Sigmoid colon (tissue), 7 donors: ENCODE measurements at places on chromosomes 11 and 22.

DNA sequence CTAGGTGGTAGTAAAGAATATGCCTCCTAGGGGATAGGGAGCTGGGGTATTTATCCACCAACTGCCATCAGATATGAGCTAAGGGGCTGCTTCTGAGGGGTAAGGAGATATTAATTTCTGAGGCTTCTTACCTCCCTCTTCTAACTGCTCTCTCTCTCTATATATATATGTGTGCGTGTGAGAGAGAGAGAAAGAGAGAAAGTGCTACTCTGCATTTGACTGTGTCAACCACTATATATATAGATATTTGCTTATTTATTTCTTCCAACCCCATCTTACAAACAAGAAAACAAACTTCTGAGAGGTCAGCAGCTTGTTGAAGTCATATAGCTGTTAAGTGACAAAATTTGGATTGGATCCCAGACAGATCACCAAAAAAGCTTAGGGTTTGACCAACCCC is 5.9 kb upstream of the HEPACAM start:
- no peak for DNase-seq

DNA sequence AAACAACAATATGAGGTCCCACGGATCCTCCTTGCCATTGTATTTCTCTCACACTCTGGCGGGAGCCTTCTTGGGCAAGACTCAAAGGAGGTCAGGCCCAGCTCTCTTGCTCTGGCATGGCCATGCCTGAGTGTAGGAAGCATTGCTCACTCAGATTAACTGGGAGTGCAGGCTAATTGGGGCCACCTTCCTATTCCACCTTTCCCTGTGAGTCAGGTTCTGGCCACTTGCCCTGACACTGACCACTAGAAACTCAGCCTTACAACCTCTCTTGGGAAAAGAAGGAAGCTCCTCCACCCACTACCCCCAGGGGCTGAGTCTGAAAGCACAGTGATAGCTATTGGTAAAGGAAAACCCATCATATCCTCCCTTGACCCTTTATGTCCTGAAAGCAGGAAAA is 121.8 kb upstream of the NTM start:
- no peak for DNase-seq

GRCh38 chr11:132551016-132551415 is 981.3 kb downstream of the OPCML start:
- DNase-seq = no peak

GRCh38 chr22:23262518-23263332 is 82.4 kb downstream of the BCR start:
- no peak for DNase-seq

DNA sequence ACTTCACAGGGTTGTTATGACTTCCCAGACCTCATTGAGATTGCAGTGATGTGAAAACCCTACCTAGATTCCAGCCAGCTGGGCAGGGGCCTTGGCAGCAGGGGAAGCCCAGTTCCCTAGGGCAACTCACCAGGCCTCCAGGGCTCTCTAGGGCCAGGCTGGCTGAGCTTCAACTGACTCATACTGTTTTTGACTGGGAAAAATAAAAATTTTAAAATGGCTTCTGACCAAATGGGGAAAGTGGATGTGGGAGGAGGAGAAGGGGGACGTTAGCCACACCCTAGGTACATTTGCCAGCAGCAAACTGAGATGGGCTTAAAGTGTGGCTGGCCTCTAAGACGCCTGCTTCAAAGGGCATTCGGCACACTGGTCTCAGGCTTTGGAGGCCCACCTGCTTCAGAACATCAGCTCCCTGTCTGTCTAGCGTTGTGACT is 39.0 kb downstream of the BMAL1 start:
- DNase-seq = no peak

DNA sequence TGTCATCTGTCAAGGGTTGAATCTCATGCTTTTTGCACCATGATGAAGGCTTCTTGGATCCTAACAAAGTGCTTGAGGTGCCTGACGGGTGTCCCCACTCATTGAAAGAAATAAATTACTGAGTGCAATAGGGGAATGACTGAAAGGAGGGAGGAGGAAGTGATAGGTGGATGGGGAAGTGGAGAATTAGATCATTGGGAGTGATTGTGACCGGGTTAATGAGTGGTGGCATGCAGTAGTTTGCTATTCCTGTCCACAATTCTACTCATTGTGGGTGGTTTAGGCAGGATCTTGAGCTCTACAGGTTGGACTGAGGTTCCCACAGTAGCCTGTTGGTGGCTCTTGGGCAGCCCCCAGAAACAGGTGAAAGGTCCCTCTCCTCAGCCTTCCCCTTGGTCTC is 44.3 kb downstream of the THAP12 start:
- no peak for DNase-seq

DNA sequence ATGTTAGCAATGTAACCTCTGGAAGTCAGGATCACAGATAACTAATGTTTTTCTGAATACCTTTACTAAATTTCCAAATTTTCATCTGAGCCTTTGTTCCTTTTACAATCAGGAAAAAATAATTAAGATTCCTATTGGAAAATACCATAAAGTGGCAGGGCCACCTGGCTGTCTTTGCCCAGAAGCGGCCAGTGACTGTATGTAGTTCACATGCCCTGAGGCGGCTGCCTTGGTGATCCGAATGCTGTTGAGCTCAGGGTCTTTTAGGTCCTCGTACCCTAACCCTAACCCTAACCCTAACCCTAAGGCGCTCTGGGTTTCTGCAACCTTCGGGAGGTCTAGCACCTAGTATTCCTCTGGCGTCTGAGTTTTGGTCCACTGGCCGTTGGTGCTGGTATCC is 8.5 kb upstream of the ARFGAP3 start:
- DNase-seq = no peak

DNA sequence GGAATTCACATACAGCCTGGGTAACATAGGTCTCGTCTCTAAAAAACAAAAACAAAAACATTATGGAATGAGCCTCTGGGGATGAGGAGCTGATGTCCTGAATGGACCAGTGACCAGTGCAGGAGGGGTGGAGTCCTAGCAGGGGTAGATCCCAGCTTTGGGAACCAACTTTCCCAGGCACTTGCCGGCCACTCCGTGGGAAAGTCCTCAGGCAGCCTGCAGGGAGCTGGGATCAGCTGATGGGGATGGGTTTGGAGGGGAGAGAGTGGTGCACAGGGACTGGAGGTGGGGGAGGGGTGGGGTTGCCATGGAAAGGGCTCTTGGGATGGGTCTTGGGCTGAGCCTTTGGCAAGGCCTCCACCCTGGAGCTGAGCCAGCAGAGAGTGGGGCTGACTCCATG is 19.1 kb downstream of the MGAT3 start:
- no peak for DNase-seq

DNA sequence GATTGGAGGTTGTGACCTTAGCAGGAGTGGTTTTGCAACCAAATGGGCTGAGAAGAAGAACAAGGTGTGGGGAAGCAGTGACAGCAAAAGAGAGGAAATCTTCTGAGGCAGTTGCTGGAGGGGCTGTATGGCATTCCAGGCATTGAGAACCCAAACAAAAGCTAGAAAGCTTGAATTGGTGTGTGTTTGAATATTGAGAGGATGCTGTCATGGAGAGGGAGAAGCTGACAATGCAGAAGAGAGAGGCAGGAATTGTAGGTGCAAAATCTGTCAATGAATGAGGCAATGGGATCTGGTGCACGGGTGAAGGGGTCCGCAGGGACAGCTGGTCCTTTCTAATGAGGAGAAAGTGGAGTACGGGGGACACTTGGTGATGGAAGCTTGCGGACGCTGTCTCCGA is 123.4 kb downstream of the C11orf91 start:
- no peak for DNase-seq

DNA sequence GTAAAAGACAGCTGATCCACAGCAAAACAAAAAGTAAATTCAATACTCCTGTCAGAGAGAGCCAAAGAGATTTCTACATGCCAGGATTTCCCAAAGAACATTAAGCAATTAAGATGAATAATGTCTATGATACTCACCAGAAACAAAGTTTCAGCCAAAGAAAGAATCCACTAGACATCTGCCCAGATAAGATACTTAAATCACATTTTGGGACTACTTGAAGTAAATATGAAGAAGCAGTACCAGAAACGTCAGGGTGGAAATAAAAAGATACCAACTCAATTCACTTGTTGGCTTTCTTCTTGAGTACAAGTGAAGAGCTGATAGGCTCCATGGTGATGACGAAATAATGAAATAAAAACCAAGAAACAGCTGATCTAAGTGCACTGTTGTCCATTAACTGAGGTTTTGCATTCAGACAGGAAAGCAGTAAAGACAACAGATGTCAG is 31.6 kb upstream of the ARHGAP32 start:
- DNase-seq = no peak

GRCh38 chr22:46038516-46039430 is 61.8 kb upstream of the WNT7B start:
- DNase-seq = peak; percentile 55

DNA sequence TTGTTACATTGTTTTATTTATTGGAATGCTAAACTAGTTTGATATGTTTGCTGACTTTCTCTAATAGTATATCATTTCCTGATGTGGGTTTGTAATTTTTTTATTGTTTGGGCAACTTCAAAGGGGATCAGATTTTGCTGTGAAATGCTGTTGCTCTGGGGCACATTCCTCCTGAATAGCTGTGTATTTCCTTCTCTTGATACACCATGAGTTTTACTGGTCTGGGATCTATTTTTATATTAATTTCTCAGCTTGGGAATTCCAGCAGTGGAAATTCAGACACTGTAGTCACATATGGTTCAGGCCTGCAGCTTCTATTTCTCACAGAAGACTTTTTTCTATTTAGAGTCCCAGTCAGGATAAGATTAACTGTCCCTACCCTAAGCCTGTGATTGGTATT is 58.9 kb downstream of the RPUSD4 start:
- no peak for DNase-seq

- DNase-seq = no peak
Observed at GRCh38 chr11:69485337-69486041, 4.0 kb downstream of the LINC01488 start.

- DNase-seq = no peak
Observed at GRCh38 chr11:113907681-113908080, 3.1 kb downstream of the HTR3B start.

DNA sequence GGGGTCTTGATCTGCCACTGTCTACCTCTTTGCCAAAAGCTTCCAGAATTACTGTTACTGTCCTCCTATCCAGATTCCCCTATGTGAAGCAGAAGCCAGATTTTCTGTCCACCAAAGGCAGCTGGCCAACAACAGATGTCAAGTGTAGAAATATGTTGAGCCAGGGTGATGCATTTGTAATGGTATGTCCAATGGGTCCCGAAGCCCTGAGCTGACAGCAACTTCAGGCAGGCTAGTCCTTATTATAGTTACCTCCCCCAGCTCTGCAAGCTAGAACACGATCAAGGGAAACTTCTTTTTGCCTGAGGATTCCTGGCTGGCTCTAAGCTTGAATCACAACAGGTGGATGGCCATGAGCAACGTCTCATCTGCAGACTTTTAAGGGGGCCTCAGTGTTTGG is 10.2 kb downstream of the PAMR1 start:
- DNase-seq = no peak

DNA sequence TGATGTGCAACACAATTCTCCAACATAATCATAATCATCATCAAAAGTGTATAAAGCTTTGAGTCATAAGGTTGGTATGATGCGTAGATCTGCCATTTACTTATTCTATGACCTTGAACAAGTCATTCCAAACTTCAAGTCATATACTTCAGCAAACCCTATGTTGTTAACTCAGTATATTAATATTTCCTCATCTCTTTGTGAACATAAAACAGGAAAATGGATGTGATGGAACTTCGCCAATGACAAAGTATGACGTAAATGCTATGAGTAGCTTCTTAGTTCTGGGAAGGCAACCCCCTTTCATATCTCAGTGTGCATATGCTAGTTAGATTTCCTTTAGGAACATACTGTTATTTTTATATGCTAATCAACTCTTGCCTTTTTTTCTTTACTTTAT is 102.7 kb upstream of the ANO3 start:
- no peak for DNase-seq

- no peak for DNase-seq
Observed at GRCh38 chr22:45731798-45732495, 60.3 kb downstream of the ATXN10 start.

DNA sequence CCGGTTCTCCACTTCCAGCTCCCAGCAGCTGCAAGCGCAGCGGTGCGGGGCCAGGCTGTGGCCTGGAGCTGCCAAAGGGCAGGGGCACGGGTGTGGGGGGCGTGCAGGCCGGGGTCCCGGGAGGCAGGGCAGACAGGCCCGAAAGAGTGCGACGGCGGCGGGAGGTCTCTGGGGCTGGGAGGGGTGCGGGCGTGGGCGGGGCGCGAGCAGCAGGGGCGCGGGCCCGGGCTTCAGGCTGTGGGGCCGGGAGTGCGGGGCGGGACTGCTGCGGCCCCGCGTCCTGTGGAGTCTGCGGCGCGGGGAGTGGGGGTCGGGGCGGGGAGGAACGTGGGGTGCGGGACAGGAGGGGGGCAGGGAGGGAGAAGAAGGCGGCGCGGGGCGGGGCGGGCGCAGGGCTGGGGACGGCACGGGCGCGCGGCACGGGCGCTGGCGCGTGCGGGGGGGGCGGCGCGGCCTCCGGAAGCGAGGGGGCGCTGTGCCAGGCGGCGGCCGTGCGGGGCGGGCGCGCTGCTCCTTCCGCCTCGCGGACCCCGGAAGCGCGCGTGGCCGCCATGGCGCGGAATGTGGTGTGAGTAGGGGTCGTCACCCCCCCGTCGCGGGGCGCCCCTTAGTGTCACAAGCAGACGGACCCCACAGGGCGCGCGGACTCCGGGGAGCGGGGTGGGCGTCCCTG is at the start of gene MRPL23:
Gene MRPL23 (plus strand): TSS at position 521 of the 673 bp plus-strand sequence. CDS start 31 bp downstream, at position 552.
- DNase-seq = peak; percentile 27

DNA sequence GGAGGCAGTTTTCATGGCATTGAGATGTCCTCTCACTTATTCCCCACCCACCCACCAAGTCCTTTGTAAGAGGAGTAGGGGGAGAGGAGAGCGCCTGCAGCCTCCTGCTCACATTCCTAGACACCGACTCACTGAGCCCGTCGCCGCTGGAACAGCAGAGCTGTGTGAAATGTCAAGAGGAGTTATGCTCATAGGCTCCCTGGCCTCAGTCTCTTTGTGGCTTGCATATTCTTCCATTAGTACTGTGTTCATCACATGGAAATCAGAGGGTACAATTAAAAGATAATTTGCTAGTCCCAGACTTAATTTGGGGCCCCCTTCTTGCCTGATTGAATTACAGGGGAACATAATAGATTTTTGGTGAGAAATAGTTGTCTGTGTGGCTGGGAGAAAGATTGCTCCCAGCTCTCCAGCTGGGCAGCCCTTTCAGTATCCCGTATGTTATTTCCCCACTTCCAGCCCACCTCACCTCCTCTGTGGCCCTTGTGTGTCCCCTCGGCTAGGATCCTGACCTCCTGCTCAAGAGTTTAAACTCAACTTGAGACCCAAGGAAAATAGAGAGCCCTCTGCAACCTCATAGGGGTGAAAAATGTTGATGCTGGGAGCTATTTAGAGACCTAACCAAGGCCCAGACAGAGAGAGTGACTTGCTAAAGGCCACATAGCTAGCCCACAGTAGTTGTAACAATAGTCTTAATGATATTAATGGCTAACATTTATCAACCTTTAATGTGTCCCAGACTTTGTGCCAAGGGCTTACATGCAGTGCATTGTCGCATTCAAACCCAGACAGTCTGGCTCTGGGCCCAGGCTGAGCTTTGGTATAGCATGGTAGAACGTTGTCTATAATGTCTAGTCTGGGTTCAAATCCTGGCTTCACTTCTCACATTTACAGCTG is 32.2 kb downstream of the LIMK2 start:
- no peak for DNase-seq
